SK-MEL-5 (cell line): ENCODE measurements at places on chromosomes 3 and 15. TPM values are rescaled to one million over a fixed set of nuclear protein-coding genes. Genes with fewer than 3 reads are reported as not detected.

GRCh38 chr3:120524171-120524923 lies 71.8 kb upstream of the NDUFB4 start:
- peak; percentile 77 for DNase-seq

DNA sequence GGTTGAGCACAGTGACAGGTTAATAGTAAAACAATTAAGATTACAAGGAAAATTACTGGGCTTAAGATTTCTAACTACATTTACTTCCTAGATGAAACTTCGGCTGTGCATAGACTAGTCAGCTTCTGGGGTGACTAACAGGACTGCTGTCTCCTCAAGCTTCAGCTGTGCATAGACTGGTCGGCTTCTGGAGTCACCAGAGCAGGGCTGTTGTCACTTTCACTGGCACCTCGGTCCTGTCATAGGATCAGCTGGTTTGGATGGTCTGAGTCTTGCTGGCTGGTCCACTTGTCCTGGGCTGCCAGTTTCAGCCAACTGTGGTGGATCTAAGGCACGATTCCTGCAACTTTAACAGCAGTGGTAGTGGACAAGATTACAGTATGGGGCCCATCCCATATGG lies 23.9 kb upstream of the ACAD9 start:
- DNase-seq = no peak

- DNase-seq = no peak
Observed at GRCh38 chr3:170714562-170715535, 129.0 kb upstream of the SLC7A14 start.

DNA sequence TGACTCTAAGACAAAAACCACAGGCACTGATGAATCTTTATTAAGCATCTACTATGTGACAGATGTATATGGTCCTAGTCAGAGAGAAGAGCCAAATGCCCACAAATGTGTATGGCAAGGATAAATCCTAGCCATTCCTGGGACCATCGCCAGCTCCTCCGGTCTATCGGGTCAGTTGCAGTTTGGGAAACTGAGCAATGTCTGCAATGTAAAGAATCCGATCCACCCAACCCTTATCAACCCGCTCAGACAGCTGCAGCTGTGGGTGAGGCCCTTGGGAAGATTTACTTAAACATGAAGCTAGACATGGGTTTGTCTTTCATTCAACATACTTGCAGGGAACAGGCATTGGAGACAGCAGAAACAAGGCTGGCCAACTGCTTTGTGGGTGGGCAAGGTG lies 40.5 kb upstream of the CDV3 start:
- DNase-seq = no peak

GRCh38 chr15:49135342-49135857 lies 20.0 kb downstream of the COPS2 start:
- no peak for DNase-seq

DNA sequence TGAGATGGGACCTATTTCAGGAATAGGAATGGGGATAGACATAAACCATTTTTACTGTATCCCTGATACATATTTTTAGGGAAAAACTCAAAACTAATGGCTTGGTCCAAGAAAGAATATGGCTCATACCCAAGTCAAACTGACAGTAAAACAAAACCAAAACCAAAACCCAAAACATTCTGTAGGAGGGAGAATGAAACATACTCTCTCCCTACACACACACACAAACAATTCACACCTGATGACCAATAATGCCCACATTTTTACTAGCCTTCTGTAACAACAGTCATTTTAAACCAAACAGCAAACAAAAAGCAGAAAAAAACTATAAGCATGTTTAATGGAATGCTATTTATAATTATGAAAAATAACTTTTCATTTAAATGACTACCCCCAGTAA lies 74.9 kb downstream of the NBEAL2 start:
- no peak for DNase-seq

GRCh38 chr15:40352281-40352901 lies 1.6 kb downstream of the PHGR1 start:
- no peak for DNase-seq

DNA sequence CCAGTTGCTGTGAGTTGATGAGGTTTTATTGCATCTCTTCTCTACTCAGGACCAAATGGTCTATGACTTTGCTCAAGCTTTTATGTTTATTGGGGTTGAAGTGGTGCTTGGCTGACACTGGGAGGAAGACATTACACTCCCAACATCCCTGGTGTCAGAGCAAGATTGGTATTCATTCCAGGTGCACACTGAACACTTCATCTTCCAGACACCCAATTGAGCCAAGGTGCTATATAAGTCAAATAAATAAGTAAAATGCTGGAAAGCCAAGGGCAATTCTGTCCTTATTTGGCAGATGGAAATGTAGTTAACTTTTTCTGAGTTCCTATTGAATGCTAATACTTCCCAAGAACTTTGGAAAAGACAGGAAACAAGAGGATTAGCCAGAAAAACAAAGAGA lies 53.2 kb upstream of the CDV3 start:
- no peak for DNase-seq

DNA sequence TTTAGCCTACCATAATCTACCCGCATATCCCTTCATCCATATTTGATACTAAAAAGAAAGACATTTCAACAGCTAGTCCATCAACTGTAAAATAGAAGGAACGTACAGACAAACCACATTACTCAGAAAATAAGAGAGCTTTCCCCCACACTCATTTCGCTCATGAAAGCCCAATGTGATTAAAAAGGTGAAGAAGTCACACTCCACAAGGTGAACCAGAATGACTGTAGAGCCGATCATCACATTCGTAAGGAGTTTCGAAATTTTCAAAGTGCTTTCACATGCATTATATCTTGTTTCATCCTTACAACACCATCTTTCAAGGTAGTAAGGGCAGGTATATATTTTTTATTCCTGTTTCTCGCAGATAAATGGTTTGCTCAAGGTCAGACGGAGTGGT lies 225.3 kb downstream of the FOXP1 start:
- DNase-seq = no peak

DNA sequence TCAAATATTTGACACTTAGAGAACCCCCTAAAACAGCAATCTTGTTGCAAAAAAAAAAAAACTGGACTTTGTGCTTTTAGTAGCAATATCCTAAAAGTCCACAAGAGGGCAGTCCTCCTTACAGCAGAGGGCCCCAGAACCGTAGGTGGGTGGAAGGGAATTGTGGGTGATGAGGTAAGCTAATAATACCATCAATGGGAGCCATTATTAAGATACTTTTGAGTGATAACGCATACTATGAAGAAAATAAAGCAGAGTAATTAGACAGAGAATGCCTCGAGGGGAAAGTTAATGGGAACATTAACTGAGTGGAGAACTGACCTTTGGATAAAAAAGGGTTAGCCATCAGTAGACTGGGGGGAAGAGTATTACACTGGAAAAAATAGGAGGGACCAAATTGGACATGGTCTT lies 229.9 kb downstream of the THRB start:
- peak; percentile 72 for DNase-seq

DNA sequence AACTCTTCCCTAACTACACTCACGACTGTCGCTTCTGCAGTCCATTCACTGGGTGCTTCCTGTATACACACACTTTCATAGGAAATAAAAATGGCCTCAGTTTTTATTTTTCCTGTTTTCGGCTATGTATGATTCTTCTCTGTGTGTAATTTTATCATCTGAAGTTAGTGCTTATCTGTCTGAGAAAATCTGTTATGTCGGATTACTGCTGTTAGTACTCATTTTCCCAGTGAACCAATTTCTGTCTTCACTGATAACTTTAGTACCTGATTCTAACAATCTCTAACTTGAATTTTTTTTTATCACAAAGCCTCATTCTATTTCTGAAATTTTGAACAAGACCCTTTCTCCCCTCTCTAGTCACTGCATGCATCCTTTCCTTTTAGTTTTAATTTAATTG lies 20.9 kb downstream of the RAB5A start:
- DNase-seq = no peak

The TBL1XR1 gene
- 87.3 and 95.8 TPM in 2 replicates for total RNA-seq

The LRRK1 gene
- total RNA-seq = 0.80 and 1.0 TPM in 2 replicates

- no peak for DNase-seq
Observed at GRCh38 chr3:188006726-188007393, 147.1 kb upstream of the LPP start.

- no peak for DNase-seq
Observed at GRCh38 chr15:22808761-22809280, 22.4 kb downstream of the NIPA1 start.

DNA sequence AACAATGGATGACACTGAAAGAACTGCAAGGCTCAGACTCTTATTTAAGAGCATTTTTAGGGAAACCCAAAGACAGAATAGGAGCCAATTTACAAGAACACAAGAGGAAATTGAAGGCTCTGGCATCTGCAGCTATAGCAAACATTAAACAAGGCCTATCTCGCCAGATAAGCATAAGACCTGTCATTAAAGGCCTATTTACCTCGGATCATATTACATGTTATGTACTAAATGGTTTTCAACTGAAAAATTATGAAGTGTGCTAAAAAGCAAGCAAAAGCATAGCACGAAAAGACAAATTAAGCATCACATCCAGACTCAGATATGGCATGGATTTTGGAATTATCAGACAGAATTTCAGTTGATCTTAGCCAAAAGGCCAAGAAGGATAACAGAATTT lies 617.1 kb downstream of the SQOR start:
- DNase-seq = no peak

- no peak for DNase-seq
Observed at GRCh38 chr3:151135541-151136337, 50.3 kb downstream of the MED12L start.

The DCP1A gene
- total RNA-seq = 15.6 and 18.6 TPM in 2 replicates

The CHRM5 gene
- not detected in 2 replicates for total RNA-seq

DNA sequence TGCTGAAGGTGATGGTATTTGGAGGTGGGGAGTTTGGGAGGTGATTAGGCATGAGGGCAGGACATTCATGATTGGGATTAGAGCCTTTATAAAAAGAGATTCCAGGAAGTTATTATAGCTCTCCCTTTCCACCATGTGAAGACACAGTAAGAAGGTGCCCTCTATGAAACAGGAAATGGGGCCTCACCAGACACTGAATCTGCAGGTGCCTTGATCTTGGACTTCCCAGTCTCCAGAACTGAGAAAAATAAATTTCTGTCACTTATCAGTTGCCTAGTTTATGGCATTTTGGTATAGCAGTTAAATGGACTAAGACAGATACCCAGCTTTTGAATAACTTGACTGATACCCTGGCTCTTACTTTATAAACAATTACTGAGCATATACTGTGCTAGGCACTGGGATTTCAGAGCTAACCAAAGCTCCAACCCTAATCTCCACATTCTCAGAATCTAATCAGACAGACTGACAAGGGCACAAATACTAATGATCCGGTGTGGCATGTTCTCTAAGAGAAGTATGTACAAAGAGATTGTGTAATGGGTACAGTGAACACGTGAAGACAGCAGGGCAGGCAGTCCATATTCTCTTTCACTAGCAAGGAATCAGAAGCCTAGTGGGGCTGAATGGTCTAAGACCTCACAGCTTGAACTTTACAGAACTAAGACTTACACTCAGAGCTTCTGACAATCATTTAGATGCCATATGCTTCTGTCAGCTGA lies 343.1 kb downstream of the WDR72 start:
- no peak for DNase-seq

DNA sequence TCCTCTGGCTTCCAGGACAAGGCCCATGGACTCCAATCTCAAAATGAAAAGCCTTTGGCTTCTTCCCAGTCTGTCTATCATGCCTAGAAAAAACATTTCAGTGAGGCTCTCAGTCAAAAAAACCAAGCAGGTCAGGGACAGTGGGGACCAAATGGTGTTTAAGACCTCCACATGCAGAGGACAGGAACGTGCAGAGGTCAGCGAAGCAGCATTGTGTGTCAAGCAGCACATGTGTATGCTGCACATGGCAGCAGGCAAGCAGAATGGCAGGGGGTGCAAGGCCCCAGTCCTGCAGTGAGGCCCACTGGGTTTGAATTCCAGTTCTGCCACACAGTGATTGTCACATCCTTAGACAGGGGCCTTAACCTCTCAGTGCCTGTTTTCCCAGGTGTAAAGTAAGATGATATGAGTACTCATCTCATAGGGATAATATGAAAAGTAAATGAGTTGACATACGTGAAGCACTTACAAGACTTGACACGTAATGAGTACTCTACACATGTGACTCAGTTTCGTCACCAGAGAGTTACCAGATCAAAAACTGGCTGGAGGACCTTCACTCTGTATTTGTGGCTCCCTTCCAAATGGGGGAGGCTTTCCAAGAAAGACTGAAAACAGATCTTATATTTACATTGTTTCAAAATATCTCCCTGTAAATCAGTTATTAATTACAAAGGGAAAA lies 11.2 kb downstream of the STIMATE start:
- no peak for DNase-seq

- DNase-seq = peak; percentile 55
Observed at GRCh38 chr3:3170998-3171397, 8.5 kb downstream of the CRBN start.

DNA sequence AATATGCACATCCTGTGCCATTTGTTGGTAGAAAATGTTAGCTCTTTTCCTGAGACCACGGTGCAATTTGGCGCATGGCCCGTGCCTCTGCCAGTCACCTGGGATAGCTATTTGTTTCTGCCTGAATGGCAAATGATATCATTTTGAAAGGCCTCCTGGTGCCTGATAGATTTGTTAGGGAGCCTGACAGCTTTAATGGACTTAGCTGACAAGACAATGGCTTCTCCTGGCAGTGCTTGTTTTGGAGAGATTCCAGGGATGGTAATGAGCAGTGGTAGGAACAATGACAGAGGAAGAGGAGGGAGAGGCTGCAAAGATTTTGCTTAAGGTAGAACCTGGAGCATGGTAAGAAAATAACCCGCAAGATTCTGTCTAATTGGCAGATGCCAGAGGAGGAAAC lies 268.5 kb downstream of the CLSTN2 start:
- no peak for DNase-seq

GRCh38 chr3:183428447-183429211 lies at the start of gene MCF2L2:
MCF2L2 (minus strand) TSS chr3:183428619; CDS start chr3:183427977, 642 bp downstream.
- DNase-seq = peak; percentile 55

DNA sequence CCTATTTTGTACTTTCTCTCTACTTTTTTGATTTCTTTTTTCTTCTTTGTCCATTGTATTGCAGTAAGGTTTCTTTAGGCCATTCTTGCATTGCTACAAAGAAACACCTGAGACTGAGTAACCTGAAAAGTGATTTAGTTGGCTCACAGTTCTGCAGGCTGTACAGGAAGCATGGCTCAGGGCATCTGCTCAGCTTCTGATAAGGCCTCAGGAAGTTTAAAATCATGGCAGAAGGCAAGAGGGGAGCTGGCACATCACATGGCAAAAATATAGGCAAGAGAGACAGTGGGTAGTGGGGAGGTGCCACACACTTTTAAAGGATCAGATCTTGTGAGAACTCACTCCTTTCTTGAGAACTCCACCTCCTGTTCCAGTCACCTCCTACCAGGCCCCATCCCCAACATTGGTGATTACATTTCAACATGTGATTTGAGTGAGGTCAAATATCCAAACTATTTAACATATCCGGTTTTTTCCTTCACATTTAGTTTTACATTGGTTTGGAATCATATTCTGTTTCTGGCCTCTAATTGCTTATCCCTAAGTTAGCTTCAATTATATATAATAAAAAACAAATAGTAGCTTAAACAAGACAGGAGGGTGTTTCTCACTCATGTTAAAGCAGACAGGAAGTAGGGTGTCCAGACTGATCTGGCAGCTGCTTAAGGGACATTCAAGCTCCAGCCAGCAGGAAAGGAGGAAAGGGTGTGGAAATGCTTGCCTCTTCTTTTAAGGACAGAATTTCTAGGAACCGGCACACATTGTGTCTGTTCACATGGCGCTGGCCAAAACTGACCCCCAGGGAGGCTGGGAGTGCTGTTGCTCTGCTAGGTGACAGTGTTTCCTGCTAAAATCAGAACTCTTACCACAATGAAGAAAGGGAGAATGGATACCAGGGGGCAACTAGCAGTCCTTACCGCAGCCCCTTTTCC lies 28.8 kb upstream of the SKOR1 start:
- no peak for DNase-seq
